ENCODE measurements at places on chromosomes 13 and 19.
A peak's percentile ranks its signal among the peaks of the same experiment; 100 is the strongest.

DNA sequence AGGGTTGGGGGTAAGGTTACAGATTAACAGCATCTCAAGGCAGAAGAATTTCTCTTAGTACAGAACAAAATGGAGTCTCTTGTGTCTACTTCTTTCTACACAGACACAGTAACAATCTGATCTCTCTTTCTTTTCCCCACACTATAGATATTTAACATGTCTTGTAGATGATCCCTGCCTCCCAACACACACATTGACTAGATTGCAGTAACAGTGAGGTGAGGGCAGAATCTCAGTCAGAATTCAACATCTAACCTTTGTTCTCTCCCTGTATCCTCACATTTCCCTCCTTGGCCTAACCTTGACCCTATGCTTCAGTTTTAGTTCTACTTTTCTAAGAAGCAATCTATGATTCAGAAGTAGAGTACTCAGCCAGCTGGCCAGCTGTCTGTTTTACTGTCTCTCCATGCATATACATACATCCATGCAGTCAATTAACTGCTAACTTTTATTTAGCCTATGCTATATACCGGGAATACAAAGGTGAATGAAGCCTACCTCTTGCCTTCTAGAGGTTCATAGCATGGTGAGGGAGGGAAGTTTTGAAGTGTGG lies 18.1 kb downstream of the DNAJC15 start:
- no peak for DNase-seq

- peak; percentile 43 for DNase-seq
These were observed 26.8 kb upstream of the CEACAM21 start for GRCh38 chr19:41548954-41549688.

DNA sequence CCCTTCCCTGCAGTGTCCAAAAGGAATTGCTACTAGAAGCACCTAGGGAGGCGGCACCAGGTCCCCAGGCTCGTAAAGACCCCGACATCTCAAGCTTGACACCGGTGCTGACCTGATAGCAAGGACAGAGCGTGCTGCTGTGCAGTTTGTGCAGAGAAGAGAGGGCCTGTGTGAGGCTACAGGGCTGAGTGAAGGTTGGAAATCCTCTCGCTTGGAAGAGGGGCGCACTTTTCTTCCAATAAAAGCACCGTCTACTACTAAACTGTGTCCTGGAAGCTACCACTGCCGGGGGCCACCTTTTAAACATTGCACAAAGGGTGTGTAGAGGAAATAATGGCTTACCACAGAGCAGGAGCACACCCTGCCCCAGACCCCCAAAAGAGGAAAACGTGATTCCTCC lies 11.0 kb downstream of the TMEM272 start:
- DNase-seq = no peak

- no peak for DNase-seq
These were observed 2.1 kb downstream of the HAMP start for GRCh38 chr19:35284153-35285094.

GRCh38 chr19:12766051-12766521 lies 9.3 kb downstream of the HOOK2 start:
- DNase-seq = peak; percentile 88

GRCh38 chr19:16698914-16699313 lies 20.7 kb upstream of the NWD1 start:
- DNase-seq = no peak

GRCh38 chr19:56476651-56477428 lies at the start of gene ZNF667:
Gene ZNF667, minus strand, starts transcription at chr19:56477345. Its CDS starts 14,975 bp downstream, at chr19:56462370.
- DNase-seq = peak; percentile 2

- DNase-seq = no peak
These were observed 240.4 kb downstream of the B3GLCT start for GRCh38 chr13:31440132-31440531.

DNA sequence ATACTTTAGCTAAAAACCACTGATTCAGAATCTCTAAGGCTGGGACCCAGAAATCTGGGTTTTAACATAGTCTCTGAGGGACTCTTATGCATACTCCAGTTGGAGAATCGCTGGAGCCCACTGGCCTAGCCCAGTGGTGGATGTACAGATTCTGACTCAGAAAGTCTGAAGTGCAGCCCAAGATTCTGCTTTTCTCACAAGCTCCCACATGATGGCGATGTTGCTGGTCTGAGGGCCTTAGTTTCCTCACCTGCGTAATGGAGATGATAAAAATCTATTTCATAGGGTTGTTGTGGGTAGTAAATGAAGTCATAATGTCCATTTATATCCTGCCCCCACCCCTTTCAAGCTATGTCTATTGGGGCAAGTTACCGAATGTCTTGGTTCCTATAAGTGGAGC lies 7.7 kb upstream of the CDADC1 start:
- peak; percentile 40 for DNase-seq

- DNase-seq = no peak
These were observed 21.5 kb downstream of the VWA8 start for GRCh38 chr13:41939398-41939797.

GRCh38 chr13:19888799-19889198 lies 25.4 kb upstream of the ZMYM5 start:
- DNase-seq = peak; percentile 38

DNA sequence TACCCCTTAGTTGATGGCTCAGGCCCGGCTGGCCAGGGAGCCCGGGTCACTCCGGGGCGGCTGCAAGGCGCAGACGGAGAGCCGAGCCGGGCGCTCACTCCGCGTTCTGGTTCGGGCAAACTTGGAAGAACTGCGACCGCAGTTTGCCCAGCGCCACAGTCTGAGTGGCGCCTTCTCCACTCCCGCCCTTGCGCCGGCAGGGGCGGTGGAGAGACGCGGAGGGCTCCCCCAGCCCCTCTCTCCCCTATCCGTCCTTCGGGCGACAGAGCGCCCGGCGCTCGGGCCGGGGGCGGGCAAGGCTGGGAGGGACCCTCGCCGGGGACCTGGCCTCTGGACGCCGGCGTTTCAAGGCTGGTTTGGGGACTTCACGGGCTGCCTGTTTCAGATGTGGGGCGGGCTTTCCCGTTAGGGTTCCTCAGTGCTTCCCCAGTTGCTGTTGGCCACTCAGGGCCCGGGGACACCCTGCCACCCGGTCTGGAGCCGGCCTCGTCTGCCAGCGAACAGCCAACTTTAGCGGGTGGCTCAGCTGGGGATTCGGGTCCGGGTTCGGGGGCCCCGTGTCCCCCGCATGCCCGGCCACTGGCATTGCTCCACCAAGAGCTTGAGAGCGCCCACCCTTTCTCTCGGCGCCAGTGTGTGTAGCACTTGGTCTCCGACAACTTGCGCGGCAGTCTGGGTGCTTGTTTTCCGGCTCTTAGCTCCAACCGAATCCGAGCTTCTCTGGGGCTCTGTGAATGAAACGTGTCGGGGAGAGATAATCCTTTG lies 1.5 kb downstream of the GPC6 start:
- no peak for DNase-seq

DNA sequence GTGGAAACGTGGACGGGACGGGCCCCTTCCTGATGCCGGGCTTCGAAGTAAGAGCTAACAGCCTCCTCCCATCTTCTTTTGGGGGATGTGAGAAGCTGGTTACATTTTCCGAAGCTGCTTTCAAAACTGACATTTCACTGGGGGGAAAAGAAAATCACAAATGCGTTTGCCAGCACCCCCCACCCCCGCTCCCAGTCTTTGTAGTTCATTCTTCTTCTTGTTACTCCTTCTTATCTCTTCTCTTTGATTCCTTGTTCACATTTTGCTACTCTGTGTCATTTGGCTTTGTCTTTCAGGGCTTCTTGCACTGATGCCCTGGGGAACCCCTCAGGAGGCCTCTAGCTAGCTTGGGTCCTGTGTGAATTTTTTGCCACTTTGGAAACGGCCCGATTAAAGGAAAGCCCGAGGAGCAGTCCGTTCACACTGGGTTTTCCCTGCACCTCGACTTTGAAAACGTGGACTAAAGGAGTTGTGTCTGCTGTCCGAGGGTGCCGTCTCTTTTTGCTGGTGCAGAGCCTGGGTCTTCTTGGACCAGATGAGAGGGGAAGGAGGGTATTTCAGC lies 1.3 kb downstream of the CARM1 start:
- no peak for DNase-seq

DNA sequence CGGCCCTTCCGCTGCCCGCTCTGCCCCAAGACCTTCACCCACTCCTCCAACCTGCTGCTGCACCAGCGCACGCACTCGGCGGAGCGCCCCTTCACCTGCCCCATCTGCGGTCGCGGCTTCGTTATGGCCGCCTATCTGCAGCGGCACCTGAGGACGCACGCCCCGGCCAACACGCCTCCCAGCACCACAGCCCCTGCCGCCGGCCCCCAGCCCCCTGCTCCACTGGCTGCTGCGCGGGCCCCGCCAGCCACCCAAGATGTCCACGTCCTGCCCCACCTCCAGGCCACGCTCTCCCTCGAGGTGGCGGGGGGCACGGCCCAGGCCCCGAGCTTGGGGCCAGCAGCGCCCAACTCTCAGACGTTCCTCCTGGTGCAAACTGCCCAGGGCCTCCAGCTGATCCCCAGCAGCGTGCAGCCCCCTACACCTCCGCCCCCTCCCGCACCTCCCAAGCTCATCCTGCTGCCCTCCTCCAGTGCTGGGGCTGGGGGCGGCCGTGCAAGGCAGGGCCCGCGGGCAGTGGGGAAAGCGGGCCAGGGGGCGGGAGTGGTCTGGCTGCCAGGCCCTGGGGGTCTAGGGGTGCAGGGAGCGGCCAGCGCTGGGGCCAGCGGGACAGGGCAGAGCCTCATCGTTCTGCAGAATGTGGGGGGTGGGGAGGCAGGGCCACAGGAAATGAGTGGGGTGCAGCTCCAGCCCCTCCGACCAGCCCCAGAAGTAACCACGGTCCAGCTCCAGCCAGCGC lies 1.9 kb upstream of the NAT14 start:
- DNase-seq = no peak

GRCh38 chr19:2791876-2792275 lies 6.6 kb downstream of the THOP1 start:
- no peak for DNase-seq

GRCh38 chr19:5743630-5744029 lies 23.2 kb downstream of the CATSPERD start:
- no peak for DNase-seq

DNA sequence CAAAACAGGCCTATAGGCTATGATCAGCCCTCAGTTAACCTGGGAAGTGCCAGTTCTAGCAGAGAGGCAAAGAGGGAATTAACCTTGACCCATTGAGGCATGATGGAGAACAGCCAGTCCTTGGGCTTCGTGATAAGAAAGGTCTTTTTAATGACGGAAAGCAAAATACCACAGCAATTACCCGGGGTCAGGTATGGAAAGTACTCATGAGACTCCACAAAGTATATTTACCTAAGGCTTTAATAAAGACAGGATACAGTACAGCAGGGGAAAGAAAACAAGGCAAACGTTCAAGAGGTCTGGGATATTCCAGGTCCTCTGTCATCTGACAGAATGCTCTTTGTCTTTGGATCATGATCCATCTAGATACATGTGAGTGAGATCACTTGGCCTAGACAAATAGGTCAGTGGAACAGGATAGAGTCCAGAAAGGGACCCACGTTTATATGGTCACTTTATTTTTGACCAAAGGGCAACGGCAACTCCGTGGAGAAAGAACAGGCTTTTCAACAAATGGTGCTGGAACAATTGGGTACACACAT lies 52.2 kb downstream of the WDFY2 start:
- DNase-seq = no peak

GRCh38 chr13:94390881-94391280 lies 88.6 kb downstream of the DCT start:
- DNase-seq = no peak

DNA sequence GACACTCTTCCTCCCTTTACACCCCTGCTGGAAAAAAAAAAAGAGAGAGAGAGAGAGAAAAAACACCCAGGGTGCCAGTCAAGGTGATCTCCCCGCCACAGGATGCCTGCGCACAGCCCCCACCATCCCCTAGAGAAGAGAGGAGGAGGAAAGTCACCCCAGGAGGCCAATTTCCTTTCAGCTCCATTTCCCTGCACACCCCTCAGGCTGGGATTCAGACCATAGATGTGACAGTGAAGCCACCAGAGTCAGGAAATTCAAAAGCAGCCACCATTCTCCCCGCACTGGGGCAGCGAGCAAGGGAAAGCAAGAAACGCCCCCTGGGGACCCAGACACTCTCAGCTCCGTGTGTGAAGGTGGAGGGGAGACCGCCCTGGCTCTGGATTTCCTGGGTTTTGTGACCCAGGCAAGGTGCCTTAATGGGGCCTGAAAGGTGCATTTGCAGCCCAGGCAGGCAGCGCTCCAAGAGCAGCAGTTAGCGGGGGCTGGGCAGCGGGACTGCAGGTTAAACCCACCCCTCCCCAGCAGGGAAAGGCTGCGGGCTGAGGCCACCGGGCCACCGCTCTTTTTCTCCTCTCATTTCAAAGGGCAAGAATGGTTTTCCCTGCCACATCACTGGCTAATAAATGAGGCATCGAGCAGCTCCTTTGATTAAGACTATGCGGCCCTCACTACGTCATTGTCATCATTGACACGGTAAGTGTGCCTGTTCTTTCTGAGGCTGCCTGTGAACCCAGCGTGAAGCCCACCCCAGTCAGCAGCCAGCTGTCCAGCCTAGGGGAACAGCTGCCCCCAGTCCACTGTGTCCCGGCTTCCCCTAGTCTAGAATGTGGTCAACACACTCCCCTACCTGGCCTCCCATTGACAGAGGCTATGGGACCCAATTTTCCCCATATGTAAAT lies 83.8 kb upstream of the TM9SF2 start:
- no peak for DNase-seq

- DNase-seq = no peak
These were observed 149.9 kb downstream of the MYO16 start for GRCh38 chr13:108779308-108779707.

- no peak for DNase-seq
These were observed 20.7 kb downstream of the LIG1 start for GRCh38 chr19:48149430-48149829.

GRCh38 chr13:79281339-79281747 lies 124.7 kb downstream of the RBM26 start:
- DNase-seq = no peak

DNA sequence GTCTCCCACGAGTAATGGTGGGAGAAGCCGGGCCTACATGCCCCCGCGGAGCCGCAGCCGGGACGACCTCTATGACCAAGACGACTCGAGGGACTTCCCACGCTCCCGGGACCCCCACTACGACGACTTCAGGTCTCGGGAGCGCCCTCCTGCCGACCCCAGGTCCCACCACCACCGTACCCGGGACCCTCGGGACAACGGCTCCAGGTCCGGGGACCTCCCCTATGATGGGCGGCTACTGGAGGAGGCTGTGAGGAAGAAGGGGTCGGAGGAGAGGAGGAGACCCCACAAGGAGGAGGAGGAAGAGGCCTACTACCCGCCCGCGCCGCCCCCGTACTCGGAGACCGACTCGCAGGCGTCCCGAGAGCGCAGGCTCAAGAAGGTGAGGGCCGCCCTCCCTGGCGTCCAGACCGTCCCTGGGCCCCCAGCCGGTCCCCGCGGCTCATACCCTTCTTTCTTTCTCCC lies 1.4 kb upstream of the USF2 start:
- no peak for DNase-seq
